ENCODE measurements at places on chromosomes 2 and 18.

GRCh38 chr2:221883976-221884375 lies 311.9 kb upstream of the EPHA4 start:
- no peak for DNase-seq

DNA sequence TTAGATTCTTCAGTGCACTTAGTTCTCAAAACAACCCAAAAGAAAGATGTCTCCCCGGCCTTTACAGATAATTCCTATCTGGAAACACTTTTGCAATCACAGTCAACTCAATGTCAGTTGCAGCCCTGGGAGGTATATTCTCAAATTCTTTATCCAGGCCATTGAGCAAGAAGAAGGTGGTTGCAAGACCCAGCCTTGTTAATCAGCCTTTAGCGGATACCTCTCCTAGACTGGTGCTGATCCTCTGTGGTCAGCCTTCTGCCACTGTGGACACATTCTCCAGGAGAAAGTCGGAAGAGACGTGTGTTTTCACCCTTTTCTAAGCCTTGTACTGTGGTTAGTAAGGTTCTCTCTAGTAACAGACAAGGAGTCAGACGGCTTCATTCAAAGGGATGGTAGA lies 7.8 kb upstream of the FZD7 start:
- peak; percentile 5 for DNase-seq

DNA sequence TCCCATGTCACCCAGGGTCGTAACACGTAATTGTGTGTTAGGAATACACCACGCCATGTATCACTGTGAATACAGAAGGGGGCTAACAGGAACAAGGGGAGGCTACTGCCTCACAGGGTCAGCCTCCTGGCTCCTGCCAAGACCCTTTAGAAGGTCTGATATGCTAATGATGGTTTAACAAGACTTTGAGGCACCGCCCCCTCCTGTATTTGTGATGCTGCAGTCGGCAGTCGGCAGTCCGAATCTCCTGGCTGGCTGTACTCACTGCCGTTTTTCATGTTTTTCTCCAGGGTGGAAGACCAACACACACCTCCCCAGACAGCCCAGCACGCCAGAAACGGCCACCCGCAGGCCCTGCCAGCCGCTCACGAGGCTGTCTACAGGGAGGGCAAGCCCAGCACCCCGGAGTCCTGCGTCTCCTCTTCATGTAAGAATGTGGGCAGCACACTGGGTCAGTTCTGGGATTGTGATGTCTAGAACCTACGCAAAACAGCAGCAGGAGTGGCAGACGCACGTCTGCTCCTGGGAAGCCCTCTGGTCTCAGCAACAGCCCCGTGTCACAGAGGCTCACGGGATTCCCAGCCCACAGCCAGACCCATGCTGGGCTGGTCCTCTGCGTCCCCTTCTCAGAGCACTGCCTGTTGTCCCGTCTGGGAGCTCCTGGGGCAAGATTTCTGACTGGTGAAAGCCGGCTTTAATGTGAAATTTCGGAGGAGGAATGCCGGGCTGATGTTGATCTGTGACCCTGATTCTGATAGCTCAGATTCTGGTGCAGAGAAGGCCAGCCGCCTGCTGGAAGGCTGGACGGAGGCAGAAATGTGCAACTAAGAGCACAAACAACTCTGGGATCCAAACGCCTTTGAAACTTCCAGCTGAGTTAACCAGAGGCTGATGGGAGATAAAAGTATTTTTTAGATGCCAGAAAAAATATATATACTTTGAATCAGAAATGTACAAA lies 39.7 kb upstream of the B3GNT7 start:
- DNase-seq, result no peak

DNA sequence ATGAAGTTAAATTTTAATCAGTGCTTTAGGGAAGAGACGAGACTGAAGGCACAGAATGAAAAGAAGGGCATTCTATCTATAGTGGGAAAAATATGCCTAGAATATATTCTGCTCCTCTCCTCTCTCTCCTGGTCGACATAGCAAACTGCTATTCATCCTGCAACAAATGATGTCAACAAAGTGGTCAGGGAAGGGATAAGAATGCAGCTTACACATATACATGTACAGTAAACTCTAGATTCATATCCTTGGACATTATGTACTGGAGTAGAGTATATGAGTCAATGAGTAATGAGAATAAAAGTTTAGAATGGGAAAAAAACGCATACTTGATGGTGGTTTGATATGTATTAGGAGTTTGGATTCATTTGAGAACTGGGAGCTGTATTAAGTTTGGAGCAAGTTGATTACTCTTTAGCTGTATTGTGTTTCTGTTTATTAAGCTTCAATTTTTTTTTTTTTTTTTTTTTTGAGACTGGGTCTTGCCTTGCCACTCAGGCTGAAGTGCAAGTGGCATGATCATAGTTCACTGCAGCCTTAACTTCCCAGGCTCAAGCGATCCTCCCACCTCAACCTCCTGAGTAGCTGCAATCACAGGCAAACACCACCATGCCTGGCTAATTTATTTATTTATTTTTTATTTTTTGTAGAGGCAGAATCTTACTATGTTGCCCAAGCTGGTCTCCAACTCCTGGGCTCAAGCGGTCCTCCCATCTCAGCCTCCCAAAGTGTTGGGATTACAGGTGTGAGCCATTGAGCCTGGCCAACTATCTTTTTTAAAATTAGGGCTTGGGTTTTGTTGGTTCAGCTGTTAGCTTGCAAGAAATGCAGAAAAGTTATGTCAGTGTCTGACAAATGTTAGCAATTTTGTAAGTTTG lies 53.8 kb downstream of the STAT1 start:
- no peak for DNase-seq

DNA sequence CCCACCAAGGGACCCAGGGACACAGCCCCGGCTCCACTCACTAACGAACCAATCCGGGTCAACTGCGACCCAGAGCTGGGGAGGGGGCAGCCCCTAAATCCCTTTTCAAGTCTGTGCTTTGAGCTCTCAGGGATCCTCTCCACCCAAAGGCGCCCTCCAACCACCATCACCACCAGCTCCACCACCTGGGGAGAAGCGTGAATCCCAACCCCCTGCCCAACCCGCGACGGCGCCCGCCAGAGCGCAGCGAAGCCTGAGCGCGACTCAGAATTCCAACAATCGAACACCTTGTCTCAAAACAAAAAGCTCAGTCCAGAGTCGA lies 497 bp downstream of the DSC3 start:
- DNase-seq, result no peak

DNA sequence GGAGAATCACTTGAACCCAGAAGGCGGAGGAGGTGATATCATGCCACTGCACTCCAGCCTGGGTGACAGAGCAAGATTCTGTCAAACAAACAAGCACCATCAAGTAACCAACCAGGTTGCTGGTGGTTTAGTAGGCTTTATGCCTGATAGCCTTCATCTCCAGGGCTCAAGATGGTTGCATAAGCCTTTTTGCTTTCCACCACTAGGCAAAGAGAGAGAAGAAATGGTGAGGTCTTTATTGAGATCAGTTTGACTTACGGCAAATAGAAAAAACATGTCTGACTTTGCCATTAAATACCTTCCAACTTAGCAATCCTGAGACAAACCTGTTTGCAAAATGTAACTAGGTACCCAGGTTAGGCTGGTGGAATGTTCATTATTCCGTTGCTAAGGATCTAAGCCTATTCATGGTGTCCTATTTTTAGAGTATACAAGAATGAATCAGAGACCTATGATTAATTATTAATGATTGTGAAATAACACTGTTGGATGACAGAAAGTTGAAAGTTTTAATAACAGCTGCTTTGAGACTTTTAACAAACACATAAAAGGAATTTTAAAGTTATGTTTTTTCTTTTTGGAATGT lies 53.5 kb upstream of the SLC38A11 start:
- DNase-seq, result no peak

GRCh38 chr18:72848503-72849237 lies 19.1 kb downstream of the NETO1 start:
- no peak for DNase-seq

- DNase-seq, result no peak
These were observed 900.7 kb upstream of the SOX11 start for GRCh38 chr2:4791488-4791887.

GRCh38 chr2:188227713-188228112 lies 64.0 kb upstream of the GULP1 start:
- DNase-seq, result no peak

DNA sequence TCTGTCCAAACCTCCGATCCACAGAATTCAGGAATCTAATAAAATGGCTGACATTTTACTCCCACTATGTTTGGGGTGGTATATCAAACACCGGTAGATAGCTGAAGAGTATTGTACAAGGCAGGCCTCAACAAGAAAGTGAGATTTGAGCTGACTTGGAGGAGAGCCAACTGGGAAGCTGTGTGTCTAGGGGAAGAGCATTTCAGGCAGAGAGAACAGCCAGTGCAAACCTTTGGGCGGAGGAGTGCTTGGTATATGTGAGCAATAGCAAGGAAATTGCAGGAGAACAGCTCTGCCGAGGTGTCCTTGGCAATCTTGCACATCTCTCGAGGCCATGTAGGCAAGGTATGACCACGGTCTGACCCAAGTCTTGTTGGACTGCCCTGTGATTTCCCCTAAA lies 1.8 kb upstream of the MERTK start:
- DNase-seq, result no peak

DNA sequence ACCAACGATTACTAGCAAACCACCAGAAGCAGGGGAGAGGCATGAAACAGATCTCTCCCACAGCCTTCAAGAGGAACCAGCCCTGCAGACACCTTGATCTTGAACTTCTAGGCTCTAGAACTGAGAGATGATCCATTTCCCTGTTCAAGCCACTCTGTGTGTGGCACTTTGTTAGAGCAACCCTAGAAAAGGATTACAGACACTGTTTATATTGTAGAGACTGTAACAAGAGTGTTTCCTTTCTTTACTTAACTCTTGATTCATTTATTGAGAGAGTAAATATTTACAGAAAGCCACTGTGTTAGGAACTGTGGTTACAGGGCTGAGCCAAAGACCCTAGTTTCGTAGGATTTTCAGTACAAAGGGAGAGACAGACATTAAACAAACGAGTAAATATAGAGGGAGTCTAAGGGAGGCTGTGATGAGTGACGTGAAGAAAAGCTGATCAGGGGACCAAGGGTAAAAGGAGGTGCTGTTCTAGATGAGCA lies 10.9 kb downstream of the CCDC68 start:
- DNase-seq, result no peak

- DNase-seq, result no peak
These were observed 59.9 kb downstream of the ACSL3 start for GRCh38 chr2:222920657-222921186.

GRCh38 chr2:221087779-221088178 lies 484.3 kb downstream of the EPHA4 start:
- no peak for DNase-seq

- DNase-seq, result no peak
These were observed 314.8 kb upstream of the HS6ST1 start for GRCh38 chr2:128633501-128633900.

DNA sequence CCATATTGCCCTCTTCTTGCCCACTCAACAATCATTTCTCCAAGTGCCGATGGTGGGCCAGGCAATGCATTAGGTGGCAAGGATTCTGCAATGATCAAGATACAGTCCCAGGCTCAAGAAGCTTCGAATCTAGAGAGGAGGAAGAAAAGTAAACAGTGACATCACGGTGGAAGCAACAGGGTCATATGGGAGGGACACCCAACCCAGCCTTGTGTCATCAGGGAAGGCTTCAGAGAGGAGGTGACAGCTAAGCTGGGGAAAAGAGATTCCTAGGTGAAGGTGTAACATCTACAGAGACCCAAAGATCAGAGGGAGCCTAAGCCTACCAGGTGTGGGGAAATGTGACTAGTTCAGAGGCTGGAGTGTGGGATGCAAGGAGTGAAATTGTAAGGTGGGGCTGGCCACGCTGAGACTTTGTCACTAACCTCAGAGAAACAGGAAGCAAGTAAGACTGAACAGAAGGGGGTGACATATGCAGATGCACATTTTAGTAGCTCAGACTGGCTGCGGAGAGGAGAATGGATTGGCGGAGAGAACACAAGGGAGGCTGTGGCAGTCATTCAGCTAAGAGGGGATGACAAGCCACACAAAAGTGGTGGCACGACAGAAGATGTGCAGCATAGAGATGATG lies 104.9 kb downstream of the ANKRD44 start:
- no peak for DNase-seq

- DNase-seq, result no peak
These were observed 13.3 kb upstream of the PRELID3A start for GRCh38 chr18:12394428-12394827.

GRCh38 chr2:120265006-120265405 lies 12.4 kb downstream of the RALB start:
- DNase-seq, result no peak

DNA sequence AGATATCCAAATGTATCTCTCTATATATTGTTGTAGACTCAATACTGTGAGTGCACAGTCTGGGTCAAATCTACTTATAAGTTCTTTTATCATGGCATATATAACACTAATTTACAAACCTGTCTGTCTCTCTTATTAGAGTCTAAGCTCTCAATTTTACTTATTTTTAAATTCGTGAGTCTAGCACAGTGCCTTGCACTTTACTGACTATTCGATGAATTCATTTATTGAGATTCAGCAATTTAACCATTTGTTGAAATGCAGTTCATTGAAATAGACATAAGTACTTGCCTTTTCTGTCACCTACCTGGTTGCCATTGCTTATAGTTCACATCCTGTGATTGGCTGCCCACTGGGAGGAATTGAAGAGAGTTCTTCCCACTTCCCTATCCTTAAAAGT lies 10.3 kb upstream of the ALS2 start:
- no peak for DNase-seq

- no peak for DNase-seq
These were observed 432.0 kb downstream of the SETBP1 start for GRCh38 chr18:45112682-45113081.

- no peak for DNase-seq
These were observed 12.5 kb downstream of the KLHL29 start for GRCh38 chr2:23397478-23397877.

GRCh38 chr18:49756671-49757362 lies 56.5 kb downstream of the ACAA2 start:
- DNase-seq, result no peak

- DNase-seq, result no peak
These were observed 105.0 kb downstream of the PLEKHM3 start for GRCh38 chr2:207920321-207920720.

DNA sequence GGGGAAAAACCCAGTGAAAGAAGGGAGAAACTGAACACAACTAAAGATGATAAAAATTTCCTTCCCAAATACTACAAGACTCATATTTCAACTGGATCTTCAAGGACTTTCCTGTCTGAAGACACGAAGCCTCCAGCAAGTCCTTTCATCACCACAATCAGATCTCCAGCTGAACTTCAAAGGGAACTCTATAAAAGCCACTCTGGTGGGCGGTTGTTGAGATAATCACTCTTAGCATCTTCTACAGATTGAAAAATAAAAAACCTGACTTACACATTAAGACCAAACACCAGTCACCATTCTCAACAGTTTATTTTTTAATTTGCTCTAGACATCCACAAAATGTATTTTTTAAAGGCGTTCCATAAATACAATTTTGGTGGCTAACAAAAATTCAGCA lies 4.4 kb downstream of the REV1 start:
- DNase-seq, result no peak

DNA sequence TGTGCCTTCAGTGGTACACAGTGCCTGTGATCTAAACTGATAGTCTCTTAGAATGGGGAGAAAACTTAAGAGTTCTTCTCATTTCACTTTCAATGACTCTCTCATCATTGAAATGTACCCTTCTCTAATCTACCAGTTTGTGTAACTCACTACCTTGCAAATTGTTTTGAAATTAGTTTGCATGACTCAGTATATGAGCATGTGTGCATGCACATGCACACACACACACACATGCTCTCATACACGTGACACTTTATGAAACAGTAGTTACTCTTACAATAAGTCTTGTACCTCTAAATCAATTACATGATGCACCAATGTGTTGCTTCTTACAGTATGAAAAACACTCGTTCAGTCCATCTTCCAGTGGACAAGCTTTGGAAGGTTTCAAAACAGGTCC lies 10.6 kb downstream of the LYPD6B start:
- peak; percentile 5 for DNase-seq

Data from NCI-H226 (cell line).